ENCODE measurements at places on chromosomes 7 and 10. TPM values are rescaled to one million over a fixed set of nuclear protein-coding genes. Genes with fewer than 3 reads are reported as not detected.

- DNase-seq: no peak
These were observed 2.7 kb downstream of the WASL start for GRCh38 chr7:123746055-123746454.

DNA sequence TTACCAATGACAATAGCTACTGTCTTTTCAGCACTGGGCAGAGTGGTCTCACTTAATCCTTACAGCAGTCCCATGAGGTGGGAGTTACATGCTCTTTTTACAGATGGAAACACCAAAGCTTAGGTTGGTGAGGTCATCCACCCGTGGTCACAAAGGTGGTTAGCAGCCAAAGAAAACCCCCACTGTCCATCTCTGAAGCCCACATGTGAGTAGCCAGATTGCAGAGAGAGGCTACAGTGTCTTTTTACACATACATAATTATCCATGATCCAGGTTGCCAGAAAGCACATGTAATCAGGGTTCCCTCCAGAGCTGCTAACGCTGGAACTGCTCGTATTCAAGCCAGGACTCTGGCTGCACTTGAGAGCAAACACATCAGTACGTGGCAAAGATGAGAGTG lies 24.6 kb upstream of the ANKRD2 start:
- no peak for DNase-seq

- no peak for DNase-seq
These were observed 11.8 kb downstream of the KAZALD1 start for GRCh38 chr10:101073631-101074030.

The MMRN2 gene
- total RNA-seq: 4.8 TPM

DNA sequence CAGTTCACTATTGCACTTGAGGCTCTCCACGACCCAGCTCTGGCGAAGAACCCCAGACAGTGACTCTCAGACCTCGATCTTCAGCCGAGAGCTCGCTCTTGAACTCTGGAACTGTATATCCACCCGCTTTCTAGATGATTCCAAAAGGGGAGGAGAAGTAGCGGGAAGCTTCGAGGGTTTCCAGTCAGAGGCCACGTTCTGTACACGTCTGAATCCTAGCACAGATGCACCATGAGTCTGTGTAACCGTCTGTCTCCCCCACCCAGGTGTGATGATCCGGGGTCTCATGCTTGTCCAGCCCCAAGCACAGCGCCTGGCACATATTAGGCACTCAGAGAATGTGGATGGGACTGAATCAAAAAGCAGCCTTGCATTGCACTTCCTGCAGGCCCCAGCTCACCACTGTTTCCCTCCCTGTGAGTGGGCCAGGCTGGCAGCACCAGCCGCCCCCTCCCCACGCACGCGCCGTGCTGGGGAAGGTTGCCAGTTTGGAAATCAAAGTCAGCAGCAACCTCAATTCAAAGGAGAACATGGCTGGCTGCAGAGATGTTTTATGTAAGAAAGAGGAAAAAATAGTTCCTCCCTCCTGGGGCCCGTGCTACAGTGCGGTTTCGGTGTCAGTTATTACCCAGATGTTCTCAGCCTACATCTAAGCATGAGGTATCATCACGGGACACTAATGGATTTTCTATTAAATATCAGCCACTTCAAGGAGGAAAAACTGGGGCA lies 5.7 kb downstream of the GRID2IP start:
- DNase-seq: no peak

The TMEM229A gene
- not detected for total RNA-seq

The HOXA2 gene
- not detected for total RNA-seq
